NCI-H1417 (cell line): ENCODE measurements at places on chromosomes 11 and 22.

GRCh38 chr11:74681686-74682651 lies 49.3 kb downstream of the CHRDL2 start:
- peak; percentile 59 for DNase-seq

DNA sequence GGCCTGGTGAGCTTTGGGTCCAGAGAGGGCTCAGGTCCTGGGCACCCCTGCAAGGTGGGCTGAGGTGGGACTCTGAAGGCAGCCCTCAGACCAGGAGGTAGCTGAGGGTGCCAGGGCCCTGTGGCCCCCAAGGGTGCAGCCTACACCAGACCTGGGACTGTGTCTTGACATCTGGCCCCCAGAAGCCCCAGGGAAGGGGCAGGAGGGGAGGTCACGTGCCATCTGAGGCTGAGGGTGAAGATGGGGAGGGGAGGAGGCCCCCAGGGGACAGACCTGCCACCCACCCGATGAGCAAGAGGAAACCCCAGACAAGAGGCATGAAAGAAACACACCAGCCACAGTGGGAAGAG lies 520.2 kb downstream of the BRD1 start:
- DNase-seq: no peak

GRCh38 chr11:123056835-123057491 lies 5.0 kb downstream of the HSPA8 start:
- DNase-seq: no peak

DNA sequence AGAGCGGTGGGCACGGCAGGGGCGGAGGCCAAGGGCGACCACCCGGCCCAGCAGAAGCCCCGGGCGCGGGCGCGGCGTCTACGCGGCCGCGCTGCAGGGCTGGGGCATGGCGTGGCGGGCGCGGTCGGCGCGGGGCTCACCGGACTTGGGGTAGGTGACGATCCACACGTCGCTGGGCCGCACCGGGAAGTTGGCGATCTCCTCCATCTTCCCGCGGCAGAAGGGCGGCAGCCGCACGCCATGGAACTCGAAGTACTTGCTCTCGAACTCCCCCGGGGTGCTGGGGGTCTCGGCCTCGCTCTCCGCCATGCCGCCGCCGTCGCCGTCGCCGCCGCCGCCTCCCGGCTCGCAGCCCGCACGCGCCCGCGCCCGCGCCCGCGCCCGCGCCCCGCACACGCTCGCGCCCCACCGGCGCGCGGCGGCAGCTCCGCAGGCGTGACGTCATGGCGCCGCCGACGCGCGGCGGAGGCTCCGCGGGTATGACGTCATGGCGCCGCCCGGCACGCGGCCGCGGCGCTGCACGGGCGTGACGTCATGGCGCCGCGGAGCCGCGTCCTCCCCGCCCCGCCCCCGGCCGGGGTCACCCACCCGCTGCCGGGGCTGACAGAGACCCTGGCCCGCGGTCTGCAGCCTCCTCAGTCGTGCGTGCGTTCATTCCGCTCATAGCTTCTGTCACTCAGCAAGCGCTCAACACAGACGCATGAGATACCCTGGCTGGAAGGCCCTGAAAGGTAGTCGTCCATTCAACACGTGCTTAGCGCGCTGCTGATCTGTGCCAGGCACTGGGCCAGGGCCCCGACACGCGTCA lies at the start of gene SULT4A1:
SULT4A1 (minus strand) TSS at position 440 of the 808 bp plus-strand sequence; CDS start at position 309, 131 bp downstream.
- peak; percentile 63 for DNase-seq

- DNase-seq: no peak
Observed at GRCh38 chr11:130782361-130783222, 133.7 kb downstream of the SNX19 start.

- no peak for DNase-seq
Observed at GRCh38 chr11:107849790-107850189, 8.8 kb downstream of the SLC35F2 start.

DNA sequence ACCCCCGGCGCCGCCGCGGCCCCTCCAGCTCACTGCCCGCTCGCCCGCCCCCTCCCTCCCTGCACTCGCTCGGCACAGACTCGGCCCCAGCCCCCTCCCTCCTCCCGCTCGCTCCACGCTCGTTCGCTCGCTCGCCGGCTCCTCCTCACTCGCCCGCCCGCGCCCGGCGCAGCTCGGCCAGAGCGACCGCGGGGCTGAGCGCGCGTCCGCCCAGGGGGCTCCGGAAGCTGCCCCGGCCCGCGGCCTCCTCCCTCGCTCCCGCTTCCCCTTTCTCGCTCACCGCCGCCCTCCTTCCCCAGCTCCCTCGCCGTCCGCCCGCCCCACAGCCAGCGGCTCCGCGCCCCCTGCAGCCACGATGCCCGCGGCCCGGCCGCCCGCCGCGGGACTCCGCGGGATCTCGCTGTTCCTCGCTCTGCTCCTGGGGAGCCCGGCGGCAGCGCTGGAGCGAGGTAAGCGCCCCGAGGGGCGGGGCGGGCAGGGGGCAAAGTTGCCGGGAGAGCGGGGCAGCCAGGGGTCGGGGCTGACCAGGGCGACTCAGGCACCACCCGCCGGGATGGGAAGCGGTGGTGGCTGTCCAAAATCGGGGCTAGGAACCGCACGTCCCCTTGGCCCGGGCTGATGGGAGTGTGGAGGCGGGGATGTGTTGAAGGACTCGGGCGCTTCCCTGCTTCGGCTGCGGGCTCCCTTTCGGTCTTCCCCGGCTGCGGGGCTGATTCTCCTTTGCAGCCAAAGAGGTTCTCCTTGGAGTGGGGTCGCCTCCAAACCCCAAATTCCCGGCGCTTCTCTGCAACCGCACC lies at the start of gene SEZ6L:
SEZ6L (plus strand) TSS at position 148 of the 797 bp plus-strand sequence; CDS start at position 356, 208 bp downstream.
- DNase-seq: peak; percentile 82

GRCh38 chr11:94653561-94653960 lies 86.4 kb downstream of the PIWIL4 start:
- DNase-seq: no peak

DNA sequence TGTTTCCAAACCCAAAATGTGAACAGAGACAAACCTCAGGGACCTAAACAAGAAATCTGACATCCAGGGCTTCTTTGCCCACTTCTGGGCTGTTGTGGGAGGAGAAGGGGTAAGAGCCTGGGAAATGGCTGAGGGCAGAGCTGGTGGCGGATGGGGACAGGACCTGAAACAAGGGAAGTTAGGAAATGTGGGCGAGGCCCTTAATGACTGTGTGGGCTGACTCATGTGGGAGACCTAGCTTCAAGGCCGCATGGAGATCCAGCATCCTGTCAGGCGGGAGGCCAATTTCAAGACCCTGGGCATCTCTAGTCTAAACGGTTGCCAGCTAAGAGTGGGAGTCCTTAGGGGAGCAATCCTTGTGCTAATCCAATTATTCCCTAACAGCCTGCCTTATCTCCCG lies 2.1 kb upstream of the OAF start:
- DNase-seq: no peak

DNA sequence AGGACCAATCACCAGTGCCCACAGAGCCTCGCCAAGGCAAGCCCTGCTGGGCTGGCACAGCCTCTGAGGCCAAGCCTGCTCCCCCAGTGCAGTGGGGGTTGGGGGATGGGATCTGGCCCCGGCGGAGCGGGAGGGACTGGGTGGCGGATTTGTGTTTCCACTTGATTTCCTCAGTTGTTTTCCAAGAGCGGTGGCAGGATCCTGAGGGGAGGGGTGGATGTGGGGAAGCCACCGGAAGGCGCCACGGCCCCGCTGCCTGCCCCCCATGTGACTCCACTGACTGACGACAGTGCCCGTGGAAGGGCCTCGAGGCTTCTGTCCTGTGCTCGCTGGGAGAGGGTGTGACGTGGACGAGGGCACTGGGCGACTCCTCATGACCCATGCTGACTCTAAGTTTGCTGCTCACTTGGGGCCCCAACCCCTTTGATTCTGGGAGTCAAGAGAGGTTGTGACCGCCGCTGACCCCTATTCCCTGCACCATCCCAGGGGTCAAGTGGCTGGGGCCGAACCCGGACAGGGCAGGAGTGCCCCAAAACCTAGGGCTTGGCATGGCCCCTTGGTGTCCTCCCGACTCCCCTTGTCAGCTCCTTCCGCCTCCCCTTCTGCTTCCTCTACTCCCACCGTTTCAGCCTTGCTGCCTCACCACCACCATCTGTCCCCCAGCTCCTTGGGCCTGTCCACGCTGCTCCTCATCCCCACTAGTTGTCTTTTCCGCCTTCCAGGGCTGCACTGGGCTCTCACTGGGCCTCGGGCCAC lies 23.5 kb upstream of the PICK1 start:
- no peak for DNase-seq

- no peak for DNase-seq
Observed at GRCh38 chr11:117459979-117460300, 132.3 kb downstream of the CEP164 start.

DNA sequence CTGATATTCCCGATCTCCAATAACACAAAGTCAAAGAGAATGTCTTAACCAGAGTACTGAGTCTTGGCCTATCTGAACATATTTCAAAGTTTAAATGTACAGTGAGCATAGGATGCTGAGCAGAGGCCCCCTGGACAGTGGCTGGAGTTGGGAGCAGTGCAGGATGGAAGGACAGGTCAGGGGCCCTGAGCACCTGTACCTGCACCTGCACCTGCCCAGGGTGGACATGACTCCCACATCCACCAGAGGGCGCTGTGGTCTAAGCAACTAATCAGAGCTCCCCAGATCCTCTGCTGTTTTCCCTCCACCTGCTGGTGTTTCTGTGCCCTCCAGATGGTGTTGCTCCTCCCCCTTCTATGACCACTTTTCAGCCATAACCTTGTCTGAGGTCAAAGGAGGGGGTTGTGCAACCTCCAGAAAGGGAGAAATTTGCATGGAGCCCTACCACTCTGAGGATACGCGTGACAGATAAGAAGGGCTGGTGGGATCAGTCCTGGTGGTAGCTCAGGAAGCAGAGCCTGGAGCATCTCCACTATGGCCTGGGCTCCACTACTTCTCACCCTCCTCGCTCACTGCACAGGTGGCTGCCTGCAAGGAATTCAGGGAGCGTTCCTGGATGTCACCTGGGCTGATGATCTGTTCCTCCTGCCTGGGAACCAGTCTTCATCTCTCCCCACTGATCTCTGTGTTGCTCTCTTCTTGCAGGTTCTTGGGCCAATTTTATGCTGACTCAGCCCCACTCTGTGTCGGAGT lies 49.1 kb upstream of the VPREB1 start:
- peak; percentile 69 for DNase-seq

- no peak for DNase-seq
Observed at GRCh38 chr11:111135778-111136570, 109.6 kb upstream of the POU2AF2 start.

- no peak for DNase-seq
Observed at GRCh38 chr22:25193548-25193947, 6.1 kb upstream of the CRYBB3 start.

DNA sequence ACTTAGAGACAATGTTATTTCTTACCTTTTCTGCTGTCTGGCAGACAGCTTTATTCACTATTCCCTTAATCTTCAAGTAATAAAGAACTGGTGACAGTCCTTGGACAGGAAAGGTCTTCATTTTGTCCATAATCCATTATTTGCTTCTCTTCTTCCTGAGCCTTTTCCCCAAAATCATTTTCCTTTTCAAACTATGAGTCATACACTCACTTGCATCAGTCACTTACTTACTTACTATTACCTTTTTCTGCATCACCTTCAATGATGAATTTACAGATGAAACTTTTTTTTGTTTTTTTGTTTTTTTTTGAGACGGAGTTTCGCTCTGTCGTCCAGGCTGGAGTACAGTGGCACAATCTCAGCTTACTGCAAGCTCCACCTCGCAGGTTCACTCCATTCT lies 9.5 kb downstream of the METTL15 start:
- DNase-seq: no peak

DNA sequence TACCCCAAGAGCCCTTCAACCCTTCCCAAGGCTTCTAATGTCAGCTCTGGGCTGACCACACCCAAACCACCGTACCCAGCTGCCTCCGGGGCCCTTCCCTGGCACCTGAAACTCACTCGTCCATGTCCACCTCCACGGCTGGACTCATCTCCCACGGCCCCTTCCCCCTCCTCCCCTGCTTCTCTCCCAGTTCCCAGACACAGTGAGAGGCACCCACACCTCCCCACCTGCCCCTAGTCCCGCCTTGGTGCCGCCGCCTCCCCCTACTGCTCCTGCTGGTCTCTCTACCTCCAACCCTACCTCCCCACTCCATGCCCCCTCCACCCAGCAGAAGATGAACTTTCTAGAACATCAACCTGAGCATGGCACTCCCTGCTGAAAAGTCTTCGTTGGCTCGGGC lies 39.5 kb downstream of the ELFN2 start:
- no peak for DNase-seq

DNA sequence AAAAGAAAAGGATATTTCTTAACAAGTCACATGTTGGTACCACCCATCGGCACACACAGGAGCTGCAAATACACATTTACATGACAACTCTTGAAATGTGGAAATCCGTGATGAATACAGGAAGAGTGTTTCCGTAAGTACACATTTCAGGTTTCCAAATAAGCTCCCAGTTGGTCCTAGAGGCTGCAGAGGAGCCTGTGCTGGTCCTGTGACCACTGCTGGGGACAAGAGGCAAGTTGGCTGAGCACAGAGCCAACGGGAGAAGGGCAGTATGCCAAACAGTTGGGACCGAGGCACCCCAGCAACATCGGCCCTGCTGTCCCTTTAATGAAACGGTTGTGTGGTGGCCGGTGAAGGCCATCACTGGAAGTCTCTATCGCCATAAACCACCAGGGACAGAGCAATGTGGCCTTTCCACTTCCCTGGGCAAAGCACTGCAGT lies 38.5 kb upstream of the ARFGAP3 start:
- no peak for DNase-seq

- DNase-seq: no peak
Observed at GRCh38 chr11:81388326-81388725, 1345.3 kb downstream of the FAM181B start.

DNA sequence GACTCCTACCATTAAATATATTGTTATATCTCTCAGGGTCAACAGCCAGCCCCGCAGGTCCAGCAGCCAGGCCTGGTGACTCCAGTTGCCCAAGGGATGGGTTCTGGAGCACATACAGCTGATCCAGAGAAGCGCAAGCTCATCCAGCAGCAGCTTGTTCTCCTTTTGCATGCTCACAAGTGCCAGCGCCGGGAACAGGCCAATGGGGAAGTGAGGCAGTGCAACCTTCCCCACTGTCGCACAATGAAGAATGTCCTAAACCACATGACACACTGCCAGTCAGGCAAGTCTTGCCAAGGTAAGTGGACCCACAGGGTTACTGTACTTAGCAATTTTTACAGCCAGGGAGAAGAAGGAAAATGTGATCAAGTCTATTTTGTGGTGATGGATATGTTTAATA lies 35.1 kb downstream of the EP300 start:
- no peak for DNase-seq

GRCh38 chr22:49693416-49693815 lies 134.3 kb downstream of the BRD1 start:
- no peak for DNase-seq

GRCh38 chr11:24872186-24872585 lies 375.3 kb downstream of the LUZP2 start:
- no peak for DNase-seq

DNA sequence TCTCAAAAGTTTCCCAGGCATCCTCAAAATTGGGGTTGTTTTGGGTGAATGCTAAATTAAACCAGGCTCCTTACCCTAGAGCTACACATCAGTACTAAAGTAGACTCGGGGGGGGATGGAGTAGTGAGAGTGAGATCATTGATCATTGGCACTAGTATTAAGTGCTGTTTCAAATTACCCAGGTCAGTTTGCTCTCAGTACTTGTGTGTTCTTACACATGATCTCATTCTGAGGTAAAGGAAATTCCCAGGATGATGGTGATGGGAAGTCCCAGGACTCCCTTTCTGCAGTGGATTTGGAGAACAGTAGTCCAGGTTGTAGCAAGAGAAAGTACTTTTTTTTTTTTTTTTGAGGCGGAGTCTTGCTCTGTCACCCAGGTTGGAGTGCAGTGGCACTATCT lies 12.5 kb downstream of the RBM4 start:
- no peak for DNase-seq

GRCh38 chr11:64482588-64482987 lies 108.4 kb upstream of the SLC22A12 start:
- no peak for DNase-seq

GRCh38 chr11:127059750-127060149 lies 59.2 kb upstream of the KIRREL3 start:
- no peak for DNase-seq

GRCh38 chr22:18995327-18995711 lies 59.2 kb upstream of the PRODH start:
- no peak for DNase-seq
